ENCODE measurements at places on chromosomes 4 and X.

DNA sequence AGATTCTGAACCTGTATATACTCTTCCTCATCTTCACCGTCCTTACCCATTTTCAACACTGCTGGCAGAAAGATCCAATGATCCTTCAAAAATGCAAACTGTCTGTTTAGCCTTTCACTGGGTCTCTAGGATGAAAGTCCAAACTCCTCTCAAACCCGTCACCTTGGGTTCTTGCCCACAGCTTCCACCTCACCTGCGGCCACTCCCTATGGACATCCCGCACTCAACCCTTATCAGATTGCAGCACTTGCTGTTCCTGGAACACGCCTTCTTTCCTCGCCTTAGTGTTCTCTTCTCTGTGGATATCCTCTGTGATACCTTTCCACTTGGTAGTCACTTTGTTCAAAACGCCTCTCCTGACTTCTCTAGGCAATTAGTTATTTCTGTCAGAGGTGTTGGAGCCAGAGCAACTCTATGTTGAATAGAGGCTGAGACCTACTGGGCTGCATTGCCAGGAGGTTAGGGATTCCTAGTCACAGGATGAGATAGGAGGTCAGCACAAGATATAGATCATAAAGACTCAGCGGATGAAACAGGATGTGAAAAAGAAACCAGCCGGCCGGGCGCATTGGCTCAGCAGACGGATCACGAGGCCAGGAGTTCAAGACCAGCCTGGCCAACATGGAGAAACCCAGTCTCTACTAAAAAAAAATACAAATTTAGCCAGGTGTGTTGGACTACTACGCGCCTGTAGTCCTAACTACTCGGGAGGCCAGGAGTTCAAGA lies 4.2 kb upstream of the NOCT start:
- no peak for DNase-seq

- no peak for DNase-seq
Measured at GRCh38 chr4:8507624-8508023, 67.0 kb downstream of the TRMT44 start.

DNA sequence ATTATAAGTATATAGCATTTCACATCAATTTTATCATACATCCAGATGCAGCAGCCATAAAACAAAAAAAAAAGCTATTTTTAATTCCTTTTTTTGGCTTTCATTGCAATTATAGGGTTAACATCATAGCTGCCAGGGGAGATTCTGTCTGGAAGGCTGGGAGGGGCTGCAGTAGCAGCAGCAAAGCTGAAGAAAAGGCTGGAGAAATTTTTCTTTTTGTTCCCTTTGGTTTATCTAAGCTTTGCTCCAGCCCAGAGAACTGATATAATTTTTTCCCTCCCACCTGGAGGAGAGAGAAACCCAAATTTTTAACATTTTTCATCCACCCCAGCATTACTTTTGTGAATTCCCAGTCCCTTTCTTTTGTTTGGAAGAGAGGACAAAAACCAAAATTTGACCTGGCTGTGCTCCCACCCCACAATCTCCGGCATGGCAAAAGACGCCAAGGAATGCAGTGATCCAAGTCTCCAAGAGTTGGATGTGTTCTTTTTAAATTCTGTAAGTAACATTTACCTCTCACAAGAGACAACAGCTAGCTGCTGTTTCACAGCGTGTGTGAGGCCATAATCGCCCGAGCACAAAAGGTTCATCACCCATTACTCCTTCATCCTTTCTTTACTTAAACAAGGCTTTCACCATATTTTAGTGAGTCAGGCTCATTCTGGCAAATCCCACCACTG lies 25.1 kb upstream of the FAM156A start:
- no peak for DNase-seq

DNA sequence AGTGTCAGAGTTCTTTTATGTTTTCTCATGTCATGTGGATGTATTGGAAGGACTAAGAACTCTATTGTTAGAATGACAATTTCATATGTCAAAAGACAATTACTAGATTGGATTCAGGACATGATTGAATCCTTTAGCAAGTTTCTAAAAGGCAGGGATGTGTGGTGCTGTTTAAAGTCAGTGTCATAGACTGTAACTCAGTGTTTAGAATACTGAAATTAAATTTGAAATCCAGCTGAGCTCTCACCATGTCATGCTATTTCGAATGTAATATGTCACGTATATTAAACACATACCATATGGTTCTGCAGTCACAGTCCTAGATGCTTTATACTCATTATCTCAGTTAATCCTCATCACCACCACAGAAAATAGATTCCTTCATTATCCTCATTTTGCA lies 7.8 kb downstream of the GUCY1B1 start:
- no peak for DNase-seq

DNA sequence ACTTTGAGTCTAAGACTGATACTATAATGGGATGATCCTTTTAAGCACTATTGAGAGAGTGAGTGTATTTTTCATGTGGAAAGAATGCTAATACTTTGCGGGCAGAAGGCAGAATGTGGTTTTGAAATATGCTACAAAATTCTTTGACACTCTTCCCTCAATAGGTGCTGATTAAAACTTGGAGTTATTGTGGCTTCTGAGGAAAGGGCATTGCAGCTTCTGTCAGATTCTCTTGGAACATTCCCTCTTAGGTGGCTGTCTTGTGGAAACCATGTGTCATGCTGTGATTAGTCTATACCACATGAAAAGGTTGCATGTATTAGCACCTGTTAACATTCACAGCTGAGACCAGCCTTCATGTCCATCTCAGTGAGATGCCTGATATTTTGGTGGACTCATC lies 547.0 kb downstream of the STIM2 start:
- DNase-seq = no peak

DNA sequence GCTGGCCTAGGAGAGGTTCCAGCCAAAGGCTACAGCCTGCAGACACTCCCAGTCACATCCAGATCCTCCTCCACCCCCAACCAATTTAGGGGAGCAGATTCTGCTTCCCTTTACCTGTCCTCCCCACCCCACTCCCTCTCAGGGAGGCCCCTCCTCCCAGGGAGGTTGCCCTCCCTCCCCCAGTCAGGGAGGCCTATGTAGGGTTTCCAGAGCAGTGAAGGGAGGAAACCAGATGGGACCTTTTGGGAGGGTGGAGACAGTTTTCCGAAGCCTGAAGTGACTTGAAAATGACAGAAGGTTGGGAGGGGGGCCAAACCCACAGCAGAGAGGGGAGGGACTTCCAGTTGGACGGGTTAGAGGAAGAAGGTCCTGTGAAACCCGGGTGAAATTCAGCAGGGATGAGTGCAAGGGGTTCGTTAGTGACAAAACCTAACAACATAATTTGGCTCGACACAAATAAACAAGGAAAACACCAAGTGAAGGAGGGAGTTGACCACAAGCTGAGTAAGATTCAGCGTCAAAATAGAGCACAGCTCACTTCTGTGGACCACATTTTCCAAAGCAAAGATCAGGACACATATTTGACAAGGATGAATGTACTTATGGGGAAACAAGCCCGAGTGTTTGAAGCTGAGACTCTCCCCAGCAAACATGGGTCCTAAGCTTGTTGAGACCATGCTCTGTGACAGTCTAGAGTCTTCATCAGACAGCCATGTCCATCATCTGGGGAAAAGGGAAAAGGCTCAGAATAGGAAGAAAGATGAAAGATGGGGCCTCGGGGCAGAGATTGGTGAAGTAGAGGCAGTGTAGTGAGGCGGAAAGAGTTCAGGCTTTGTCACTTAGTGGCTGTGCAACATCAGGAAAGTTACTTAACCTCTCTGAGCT lies 46.4 kb downstream of the PRPS1 start:
- DNase-seq = no peak

DNA sequence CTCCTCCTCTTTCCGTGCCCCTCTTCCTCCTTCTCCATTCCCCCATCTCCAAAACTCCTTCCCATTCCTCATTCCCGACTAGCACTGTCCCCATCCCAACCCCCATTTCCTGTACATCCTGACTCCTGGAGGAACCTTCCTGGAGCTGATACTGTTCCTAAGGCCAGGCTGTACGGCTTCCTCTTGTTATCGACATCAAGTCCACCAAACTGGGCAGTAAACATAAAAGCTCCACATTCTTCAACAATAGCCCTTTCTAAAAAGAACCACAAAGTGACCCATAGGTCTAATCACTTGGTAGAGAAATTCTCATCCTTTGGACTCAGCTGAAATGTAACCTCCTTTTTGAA lies 22.9 kb downstream of the AWAT2 start:
- no peak for DNase-seq

- no peak for DNase-seq
Measured at GRCh38 chr4:77022560-77023179, 53.1 kb downstream of the CCNI start.

- DNase-seq = no peak
Measured at GRCh38 chr4:13984991-13985800, 357.7 kb upstream of the BOD1L1 start.

DNA sequence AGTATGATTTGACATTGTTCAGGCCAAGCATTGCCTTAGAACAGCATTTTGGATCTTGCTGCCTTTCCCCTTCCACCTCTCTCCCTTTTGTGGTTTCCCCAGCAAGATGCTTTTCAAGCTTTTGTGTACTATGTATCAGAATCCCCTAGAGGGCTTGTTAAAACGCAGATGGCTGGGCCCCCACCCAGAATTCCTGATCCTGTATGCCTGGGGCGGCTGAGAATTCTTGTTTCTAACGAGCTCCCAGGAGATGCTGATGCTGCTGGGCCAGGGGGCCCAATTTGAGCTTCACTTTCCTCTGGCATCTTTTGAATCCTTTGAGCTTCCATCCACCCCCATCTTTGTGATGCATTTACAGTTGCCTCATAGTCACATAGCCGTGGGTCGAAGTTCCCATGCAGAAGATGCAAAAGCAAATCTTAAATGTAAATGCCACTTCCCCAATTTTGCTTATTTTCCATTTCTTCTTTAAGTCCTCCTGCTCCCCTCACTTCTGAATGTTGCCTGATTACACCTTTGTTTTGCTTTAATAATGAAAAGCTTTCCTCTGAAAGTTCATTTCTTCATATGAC lies 18.5 kb downstream of the HCCS start:
- DNase-seq = no peak

DNA sequence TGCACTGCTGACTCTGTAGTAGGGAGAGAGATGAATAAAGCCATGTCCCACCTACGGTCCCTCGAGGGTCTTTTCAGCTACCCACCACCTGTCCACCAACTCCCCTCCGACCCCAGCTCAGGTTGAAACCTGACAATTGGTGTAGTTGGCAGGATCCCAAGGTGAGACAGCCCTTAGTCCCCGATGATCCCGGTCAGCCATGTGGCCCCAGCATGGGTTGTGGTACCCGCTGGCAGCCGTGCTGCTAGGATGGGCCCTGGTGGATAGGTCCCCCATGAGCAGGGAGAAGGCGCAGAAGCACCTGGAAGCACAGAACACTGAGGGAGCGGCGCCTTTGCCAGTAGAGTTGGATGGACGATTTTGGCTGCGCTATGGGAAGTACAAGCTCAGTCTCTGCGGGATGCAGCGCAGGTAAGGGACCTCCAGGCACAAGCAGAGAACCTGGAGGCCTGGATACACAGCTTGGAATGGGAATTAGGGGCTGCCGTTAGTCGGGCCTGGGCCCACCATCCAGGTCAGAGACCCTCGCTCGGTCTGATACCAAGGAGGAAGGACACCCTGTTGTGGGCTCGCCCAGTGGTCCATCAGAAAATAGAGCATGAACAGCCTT lies 694.6 kb upstream of the AGA start:
- no peak for DNase-seq

DNA sequence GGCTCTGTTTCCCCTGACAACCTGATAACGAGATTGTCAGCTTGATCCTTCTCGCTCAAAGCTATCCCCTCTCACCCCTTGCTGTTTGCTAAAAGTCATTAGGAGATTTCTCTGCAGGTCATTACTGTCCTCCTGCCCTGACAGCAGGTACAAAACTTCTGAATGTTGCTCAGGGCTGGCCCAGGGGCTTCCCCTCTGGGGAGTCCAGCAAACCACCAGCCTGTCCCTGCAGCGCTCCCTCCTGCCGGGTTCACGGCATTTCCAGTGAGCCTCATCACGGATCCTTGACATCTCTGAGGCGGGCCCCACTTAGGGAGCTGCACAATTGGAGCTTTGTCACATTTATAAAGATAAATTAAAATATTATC lies 5.2 kb upstream of the SORCS2 start:
- no peak for DNase-seq

DNA sequence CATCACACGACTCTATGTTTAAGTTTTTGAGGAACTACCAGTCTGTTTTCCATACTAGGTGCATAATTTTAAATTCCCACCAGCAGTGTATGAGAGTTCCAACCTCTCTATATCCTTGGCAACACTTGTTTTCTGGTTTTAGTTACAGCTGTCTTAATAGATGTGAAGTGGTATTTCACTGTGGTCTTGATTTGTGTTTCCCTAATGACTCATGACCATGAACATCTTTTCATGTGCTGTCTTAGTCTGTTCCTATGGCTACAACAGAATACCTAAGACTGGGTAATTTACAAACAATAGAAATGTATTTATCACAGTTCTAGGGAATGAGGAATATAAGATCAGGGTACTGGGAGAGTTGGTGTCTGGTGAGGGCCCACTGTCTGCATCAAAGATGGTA lies 51.5 kb upstream of the GPR78 start:
- no peak for DNase-seq

- no peak for DNase-seq
Measured at GRCh38 chrX:139877710-139878414, 55.0 kb downstream of the ATP11C start.

DNA sequence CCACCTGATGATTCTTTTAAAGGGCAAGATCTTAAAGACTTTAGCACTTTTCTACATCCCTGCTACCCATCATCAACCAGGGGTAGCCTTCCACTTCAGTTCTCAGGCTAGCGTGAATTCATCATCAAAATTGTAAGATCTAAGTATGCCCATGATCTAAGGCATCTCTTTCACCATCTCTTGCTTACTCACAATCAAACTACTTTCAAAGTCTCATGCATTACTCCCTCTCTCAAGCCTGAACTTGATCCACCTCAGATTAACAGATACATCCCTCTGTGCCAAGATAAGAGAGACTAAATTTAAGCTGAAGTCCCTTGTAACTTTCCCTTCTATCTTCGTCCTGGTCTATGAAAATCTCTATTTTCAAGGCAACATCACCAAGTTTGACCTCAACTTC lies 62.8 kb downstream of the DHX15 start:
- no peak for DNase-seq

GRCh38 chr4:115945026-115945425 lies 831.6 kb upstream of the NDST4 start:
- no peak for DNase-seq

DNA sequence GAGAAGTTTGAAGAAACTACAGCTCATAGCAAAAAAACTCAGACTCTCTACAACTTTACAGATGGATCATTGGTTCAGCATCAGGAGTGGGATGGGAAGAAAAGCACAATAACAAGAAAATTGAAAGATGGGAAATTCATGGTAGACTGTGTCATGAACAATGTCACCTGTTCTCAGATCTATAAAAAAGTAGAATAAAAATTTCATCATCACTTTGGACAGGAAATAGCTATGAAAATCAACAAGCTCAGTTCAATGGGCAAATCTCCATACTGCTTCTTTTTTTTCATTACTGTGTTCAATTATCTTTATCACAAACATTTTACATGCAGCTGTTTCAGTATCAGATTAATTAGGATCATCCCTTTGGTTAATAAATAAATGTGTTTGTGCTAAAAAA lies 76.5 kb upstream of the RAPGEF2 start:
- DNase-seq = no peak

GRCh38 chr4:9936129-9936644 lies 85.1 kb downstream of the SLC2A9 start:
- no peak for DNase-seq
